ENCODE measurements at places on chromosomes 2 and 18.

- no peak for DNase-seq
These were observed 18.0 kb downstream of the TWIST2 start for GRCh38 chr2:238865744-238866355.

GRCh38 chr2:23127465-23127864 is 257.5 kb upstream of the KLHL29 start:
- no peak for DNase-seq

- no peak for DNase-seq
These were observed 553.0 kb upstream of the SYT4 start for GRCh38 chr18:43830303-43830702.

DNA sequence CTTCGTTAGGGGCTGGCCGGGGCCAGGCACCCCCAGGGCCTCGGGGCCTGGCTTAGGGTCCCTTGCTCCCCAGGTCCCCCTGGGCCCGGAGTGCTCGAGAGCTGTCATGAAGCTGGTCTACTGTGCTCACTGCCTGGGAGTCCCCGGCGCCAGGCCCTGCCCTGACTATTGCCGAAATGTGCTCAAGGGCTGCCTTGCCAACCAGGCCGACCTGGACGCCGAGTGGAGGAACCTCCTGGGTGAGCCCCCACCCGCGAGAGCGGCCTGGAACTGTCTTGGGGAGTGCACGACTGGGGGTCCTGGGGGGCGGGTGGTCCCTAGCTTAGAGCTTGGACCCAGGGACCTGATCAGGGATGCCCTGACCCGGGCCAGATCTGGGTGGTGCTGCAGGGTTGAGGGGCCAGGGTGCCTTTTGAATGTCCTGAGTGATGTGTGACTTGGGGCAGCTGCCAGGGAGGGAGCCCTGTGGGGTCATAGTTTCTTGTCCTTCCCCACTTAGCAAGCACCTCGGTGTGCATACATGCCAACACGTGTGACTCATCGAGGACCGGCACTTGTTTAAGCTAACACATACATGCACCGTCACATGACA is 27.9 kb downstream of the GPC1 start:
- no peak for DNase-seq

DNA sequence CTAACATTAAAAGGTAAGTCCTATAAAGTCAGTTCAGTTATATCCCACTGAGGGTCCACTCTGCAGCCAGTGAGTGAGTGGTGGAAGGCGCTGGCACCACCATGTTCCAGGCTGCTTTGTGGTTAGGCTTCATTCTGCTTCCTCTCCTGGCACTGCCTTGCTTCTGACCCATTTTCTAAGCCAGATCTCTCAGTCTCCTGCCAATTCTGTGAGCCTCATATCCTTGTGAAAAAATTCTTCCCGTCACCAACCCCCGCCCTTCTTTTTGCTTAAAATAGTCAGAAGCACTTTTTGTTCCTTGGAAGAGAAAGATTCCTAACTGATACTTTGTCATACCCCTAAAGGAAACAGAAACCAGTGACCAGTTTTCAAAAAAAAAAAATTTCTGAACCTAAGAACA is 139.8 kb upstream of the NCK2 start:
- no peak for DNase-seq

- DNase-seq = no peak
These were observed 447.4 kb downstream of the EPHA4 start for GRCh38 chr2:221124532-221125240.
